Activated CD4-positive, alpha-beta T cell treated with anti-CD3 and anti-CD28 coated beads for 1 hour (primary cell): ENCODE measurements at places on chromosomes 3 and 15.

- DNase-seq: no peak
These were observed 71.2 kb downstream of the GOLIM4 start for GRCh38 chr3:168024537-168024941.

GRCh38 chr3:69063636-69064035, 11.5 kb upstream of the TMF1 start:
- no peak for DNase-seq

DNA sequence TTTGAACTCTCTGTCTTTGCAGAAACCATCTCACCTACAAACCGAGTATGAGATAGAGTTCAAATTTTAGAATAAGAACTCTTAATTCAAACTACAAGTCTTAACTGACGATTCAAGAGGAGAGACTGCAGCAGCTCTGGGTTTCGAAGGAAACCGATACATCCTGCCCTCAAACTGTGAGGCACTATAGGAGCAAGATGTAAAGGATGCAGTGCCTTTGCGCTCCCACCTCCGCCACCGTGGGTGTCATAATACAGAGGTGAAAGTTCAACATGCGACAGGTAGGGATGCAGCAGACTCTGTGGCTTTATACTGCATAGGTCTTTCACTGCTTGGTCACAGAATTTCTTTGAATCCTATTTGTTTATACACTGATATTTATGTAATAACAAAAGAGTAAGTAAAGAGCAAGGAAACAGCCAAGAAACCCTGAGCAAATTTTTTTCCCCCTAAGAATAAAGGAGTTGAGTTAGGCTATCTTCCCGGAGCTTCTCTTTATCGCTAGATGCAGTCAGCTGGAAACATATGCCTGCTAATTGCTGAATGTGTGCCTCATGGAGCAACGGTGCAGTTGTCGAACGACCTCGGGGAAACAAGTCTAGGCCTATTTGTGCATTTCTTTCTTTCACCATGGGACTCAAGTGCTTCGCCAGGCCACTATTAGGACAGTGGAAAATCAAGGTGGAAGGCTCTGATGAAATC, 1097.6 kb upstream of the CFAP20DC start:
- no peak for DNase-seq

GRCh38 chr3:51605938-51606337, 65.1 kb upstream of the TEX264 start:
- DNase-seq: no peak

DNA sequence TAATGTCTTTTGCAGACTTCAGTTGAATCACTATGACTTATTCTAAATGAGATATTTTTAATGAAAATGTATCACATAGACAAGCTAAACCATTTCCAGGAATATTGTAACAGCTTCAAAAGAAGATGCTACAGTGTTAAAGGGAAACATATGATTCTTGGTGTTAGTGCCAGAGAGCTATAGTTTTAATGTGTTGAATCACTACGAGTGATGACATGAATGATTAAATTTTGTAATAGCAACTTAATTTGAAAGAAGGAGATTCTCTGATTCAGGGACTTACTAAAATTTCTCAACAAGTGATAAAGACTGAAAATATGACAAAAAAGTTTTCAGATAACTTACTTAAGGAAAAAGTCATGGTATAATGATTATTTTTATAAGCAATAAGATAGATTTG, 267.3 kb upstream of the SLITRK3 start:
- no peak for DNase-seq

DNA sequence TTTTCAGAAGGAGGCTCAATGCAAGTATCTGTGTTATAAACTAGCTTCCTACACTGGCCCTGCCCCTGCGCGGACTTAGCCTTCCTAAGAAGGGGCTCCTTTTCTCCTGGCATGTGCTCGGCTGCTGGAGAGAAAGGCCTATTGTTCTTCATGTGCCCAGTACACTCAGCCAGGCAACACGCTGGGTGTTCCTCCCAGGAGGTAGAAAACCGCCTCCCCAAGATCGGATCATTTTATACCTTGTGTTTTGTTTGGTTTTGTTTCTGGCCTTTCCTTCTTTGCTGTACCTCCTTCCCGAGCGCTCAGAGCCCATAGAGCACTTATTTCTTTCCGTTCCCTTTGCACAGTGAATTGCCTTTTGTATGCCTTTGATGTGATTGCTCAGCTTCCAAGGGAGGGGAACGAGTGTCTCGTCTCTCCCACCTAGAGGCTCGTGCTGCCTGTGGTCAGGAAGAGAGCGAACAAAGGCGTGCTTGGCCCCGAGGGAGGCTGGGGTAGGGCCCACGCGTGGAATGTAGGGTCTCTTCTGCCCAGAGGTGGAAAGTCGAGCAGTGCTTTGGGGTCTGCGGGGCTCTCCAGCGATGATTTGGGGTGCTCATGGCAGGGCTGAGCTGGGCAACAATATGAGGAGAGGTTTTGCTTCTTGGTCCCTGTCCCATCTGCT, 30.0 kb downstream of the CCNL1 start:
- no peak for DNase-seq

GRCh38 chr15:88324741-88325065, 68.2 kb upstream of the NTRK3 start:
- no peak for DNase-seq

GRCh38 chr3:2423143-2423542, 324.5 kb downstream of the CNTN4 start:
- DNase-seq: no peak

GRCh38 chr3:38401246-38401962, 52.3 kb upstream of the ACVR2B start:
- DNase-seq: no peak
